Stimulated activated CD8-positive, alpha-beta memory T cell treated with anti-CD3 and anti-CD28 coated beads, Interleukin-7, amount 100 ng/mL, for 24 hours (primary cell): ENCODE measurements at places on chromosomes 12 and 14.
A peak's percentile ranks its signal among the peaks of the same experiment; 100 is the strongest.

GRCh38 chr14:59483363-59483762, 845 bp downstream of the L3HYPDH start:
- DNase-seq: no peak

GRCh38 chr14:73239393-73240241, 2.3 kb downstream of the PAPLN start:
- DNase-seq: no peak

GRCh38 chr14:81221579-81222102, 882 bp upstream of the GTF2A1 start:
- no peak for DNase-seq

DNA sequence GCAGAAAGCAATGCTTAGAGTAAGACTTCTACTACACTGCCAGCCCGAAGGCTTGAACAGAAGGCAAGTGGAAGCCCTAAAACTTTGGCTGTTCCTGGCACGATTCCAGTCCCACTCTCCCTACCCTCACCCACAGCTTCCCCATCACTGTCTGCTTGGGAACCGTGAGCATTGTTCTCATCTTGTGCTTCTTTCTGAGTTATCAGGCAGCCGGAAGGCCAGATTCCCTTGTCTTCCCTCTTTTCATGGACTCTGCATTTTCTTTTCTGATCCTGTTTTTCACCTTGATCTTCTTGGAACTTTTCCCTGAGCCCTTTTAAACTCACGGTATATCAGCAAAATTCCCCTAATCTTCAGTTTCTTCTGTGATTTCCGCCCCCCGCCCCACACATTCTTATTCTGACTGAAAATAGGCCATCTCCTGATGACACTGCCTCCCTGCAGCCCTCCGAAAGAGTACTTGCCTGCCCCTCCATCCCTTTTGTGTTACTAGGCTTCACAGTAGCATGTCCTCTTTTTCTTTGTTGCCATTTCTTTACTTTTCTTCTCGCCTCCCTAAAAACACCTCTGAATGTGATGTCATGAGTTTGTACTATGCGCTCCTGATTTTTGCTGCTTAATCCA, 29.9 kb downstream of the RCOR1 start:
- DNase-seq: no peak

DNA sequence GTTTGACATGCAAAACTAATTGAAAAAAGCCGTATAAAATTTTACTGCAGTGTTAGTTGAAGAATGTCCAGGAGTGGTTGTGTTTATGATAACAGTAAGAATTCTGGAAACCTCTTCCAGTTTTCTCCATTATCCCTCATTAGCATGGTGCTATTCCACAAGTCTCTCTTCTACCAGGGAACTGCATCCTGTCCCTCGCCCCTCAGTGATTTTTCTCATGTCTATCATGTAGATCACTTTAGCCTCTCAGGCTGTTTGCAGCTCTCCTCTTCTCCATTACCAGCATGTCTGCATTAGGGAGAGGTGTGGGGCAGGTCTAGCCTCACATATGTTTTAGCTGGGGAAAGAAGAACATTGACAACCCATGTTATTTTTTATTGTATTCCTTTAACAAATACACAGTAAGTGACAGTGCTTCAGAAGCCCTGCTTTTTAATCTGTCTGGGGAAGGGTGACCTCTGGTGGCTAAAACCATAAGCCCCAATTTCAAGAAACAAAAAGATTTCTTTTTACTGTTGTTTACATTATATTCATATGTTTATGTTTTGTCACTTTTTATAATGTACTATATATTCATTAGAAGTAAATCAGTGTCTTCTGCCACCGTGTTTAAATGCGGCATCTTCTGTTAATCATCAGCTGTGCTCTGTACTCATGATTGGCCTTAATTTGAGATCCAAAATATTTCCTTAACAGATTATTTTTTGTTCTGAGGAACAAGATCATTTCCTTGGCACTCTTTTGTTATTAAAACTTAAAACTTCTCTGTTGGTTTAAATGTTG, 70.7 kb downstream of the RASSF8 start:
- no peak for DNase-seq

GRCh38 chr12:14257734-14258574, 107.5 kb upstream of the ATF7IP start:
- peak; percentile 71 for DNase-seq
